ENCODE measurements at places on chromosomes 2 and 18.

DNA sequence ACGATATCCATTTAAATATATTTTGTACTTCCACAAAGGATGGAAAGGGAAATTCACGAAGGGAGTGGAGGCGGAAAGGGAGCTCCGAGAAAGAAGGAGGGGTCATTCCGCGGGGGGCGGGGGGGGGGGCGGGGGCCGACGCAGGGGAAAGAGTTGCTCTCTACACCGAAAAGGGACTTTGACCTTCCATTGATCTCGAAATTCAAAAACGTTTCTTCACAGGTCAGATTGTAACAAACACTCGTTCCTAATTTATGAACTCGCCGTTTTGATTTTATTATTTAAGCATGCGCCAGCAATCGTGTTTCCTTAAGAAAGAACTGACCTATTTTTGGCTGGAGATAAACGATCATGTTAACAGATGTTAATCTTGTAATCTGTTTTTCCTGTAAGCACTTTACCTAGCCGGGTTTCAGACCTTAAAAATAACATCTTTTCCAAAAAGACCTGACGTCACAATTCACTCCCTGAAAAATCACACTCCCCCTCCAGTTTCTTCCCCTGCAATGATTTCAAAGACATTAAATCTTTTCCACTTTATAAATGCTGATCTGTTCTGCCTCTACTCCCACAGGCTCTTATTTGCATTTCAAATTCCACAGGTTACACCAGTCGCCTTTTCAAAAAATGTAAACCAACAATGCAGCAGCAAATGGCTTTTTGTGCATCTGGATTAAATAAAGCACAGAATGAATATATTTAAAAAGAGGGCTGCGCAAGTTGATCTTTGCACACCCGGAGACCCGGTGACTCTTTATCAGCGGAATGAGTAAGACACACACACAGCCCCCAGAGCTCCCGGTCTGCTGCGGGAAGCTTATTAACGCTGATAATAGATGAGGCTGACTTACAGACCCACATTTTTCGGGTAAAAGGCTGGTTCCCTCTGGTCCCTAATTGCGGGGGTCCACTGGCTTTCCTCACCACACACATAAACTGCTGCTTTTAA, 1.6 kb downstream of the ZNF516 start:
- DNase-seq = no peak

DNA sequence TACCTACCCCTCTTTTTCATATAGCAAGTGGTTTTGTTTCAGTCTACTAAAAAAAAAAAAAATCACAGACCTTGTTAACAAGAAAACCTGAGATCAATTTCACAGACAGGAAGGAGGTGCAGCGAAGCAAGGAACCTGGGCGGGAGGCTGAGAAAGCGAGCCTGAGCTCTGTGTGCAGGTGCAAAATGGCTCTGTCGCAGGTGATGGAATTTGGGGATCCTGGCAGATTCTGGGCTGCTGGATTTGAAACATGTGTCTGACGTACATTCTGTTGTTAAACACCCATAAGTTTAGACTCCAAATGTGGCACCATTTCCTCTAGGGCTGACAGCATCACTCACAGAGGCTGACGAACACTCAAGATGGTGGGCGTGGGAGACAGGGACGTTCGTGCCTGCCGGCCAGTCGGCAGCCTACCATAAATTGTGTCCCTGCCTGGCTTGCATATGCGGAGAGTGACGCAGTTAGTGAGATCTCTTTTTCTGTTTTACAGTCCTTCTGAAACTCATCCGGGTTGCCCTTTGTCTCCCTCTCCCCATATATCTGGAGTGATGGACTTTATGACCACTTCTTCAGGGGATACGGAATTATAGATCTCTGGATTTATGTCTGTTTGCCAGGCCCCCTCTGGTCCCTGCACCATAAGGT, 8.8 kb upstream of the DDX1 start:
- DNase-seq = no peak

DNA sequence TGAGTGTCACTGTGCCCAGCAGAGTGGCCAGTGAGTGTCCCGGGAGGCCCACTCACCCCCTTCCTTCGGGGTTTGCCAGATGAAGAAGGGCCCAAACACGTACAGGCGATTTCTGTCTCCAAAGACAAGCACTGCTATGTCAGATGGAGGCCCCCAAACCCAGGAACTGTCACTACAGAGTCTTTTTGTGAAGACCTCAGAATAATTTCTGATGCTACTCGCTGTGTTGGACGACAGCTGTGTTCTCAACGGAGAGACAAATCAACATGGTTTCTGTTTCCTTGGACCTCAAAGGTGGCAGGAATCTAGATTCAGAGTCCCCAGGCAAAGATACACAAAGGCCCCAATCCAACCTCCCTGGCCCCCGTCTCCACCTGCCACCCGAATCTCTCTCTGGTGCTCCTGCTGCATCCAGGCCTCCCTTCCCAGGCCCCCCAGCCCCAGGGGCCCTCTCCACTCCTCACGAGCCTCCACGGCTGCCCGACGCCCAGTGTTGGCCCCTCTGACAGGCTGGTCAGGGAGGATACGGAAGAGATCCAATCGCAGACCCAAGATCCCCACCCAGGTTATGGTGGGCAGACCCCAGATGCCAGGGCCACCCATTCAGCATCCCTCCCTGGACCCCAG, 2.4 kb upstream of the GPR17 start:
- DNase-seq = no peak

DNA sequence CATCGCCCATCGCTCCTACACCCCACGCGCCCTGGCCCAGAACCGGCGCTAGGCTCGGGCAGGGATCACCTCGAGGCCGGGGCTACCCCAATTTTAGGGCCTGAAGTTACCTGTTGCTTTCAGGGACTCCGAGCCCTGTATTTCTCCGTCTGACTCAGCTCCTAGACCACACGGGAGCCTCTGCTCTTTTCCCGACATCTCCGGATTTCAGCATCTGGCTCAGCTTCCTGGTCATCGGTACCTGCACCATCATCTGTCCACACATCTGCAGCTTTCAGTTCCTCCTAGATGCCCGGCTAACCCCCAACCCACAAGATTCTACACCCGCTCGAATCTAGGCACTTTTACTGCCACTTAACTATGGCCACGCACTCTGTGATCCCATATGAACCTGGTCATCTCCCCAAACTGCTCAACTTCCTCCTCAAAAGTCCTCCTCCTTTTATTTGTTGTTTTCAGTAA, 12.1 kb upstream of the HMSD start:
- no peak for DNase-seq

- DNase-seq = no peak
Measured at GRCh38 chr2:118677546-118677945, 169.9 kb downstream of the EN1 start.

DNA sequence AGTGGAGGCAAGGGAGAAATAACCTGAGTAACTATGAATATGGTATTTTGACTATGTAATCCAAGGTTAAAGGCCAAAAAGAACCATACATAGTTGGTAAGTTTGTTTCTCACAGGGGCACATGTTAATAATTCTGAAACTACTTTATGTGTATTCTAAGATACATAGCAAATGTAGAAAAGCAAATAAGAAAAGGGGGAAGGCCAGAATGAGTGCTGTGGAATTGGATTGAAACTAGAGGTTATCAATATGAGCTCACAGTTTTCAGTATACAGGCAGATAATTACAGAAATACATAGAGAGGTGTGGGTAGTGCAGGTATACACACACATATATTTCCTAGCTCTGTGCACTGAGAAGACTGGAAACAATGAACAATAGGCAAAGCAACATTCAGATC, 13.7 kb downstream of the INO80C start:
- DNase-seq = no peak
